NAMALWA (cell line): ENCODE measurements at places on chromosomes 7 and 10.

DNA sequence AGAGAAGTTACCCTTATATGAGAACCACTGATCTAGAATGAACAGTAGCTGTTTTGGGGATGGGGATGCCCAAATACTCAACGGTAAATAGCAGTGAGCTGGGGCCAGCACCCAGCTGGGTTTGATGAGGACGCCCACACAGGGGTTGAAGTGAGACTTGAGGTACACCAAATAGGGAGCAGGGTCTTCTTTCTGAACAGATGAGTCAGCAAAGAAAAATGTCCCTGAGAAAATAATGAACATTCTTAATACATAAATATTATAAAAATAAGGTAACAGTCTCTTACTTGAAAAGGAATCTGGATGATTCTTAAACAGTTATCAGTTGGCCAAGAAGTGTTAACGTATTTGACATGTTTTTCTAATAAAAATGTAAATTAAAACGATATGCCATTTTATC is 2.0 kb downstream of the PRSS37 start:
- DNase-seq, result no peak

DNA sequence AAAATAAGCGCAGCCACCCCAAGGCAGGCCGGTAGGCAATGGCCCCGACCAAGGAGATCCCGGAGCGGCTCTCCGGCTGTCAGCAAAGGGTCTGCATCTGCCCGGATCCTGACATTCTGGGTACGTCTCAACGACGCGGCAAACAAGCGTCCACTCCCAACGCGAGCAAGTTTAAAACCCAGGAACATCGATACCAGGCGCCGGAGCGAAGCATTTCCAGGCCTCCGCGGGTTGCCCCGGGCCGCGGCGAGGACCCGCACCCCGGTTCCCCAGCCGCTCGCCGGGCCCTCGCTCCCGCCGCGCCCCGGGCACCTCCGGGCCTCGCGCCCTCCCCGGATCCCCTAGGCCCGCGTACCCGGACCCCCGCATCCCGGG is 453 bp downstream of the URGCP start:
- DNase-seq, result no peak

DNA sequence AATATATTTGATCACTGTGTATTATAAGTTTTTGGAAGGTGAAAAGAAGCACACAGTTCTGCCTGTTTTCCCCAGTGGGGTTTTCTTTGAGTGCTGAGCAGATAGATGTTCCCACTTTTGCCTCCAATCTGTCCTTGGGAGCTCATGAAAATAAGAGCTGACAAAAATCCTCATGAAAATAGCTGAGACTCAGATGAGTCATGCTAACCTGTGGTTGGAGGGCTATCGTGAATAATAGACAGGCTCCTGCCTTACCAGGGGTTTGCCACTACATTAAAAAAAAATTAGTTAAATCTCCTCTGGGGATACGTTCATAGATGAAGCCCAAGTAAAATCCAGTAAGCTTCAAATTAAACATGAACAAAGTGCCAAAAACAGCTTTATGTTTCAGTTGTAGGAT is 10.9 kb upstream of the AOAH start:
- no peak for DNase-seq

- no peak for DNase-seq
Measured at GRCh38 chr10:15857107-15857575, 3.2 kb downstream of the MINDY3 start.

- DNase-seq, result no peak
Measured at GRCh38 chr7:132456418-132456817, 119.9 kb downstream of the PLXNA4 start.

GRCh38 chr10:79049931-79050895 is 18.6 kb upstream of the ZMIZ1 start:
- no peak for DNase-seq

DNA sequence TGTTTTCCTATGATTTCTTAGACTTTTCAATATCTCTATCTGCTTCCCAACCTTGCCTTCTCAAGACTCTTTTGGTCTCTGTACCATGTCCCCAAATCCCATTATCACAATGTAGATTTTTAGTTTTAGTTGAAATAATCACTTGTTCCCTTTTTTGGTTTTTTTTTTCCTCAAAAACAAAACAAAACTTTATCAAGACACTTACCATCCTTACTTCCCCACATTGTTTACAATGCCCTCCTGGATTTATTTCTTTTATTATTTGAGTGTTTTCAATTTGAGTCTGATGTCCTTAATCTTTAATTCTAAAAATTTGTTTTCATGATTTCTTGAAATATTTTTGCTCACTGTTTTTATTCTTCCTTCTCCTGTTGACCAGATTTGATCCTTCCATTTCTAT is 112.6 kb downstream of the CPED1 start:
- DNase-seq, result no peak

- DNase-seq, result no peak
Measured at GRCh38 chr7:1733908-1734730, 64.0 kb downstream of the ELFN1 start.
